CD4-positive, alpha-beta T cell treated with Interferon alpha-2 for 1 hour (primary cell): ENCODE measurements at places on chromosomes 11 and 22.

- DNase-seq, result peak; percentile 62
Observed at GRCh38 chr11:44556735-44557409, 8.6 kb upstream of the CD82 start.

GRCh38 chr11:70019576-70020011 lies 58.5 kb upstream of the ANO1 start:
- no peak for DNase-seq

GRCh38 chr11:57303990-57304579 lies 20.7 kb downstream of the TNKS1BP1 start:
- no peak for DNase-seq

DNA sequence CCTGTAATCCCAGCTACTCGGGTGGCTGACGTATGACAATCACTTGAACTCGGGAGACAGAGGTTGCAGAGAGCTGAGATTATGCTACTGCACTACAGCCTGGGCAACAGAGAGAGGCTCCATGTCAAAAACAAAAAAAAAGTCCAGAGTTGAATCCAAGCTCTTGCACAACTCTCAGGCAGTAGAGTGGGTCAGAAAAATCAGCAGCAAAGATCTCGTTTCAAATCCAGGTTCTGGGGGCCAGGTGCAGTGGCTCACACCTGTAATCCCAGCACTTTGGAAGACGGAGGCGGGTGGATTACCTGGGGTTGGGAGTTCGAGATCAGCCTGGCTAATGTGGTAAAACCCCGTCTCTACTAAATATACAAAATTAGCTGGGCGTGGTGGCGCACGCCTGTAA lies 24.9 kb downstream of the CLPB start:
- no peak for DNase-seq

DNA sequence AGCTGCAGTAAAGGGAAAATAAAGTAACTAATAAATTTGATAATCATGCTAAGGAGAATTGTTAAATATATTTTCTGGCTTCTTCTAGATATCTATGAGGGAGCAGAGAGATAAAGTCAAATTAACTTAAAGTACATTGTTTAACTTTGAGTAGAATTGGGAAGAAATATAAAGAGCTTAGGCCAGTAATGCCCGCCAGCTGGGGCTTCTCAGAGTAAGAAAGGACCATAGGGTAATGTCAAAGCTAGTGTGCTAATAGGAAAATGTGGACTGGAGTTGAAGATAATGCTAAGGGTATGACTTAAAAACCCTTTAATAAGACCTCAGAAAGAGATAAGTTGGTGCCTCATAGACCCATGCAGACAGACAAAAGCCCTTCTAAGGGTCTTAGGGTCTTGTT lies 411.6 kb upstream of the ANO3 start:
- no peak for DNase-seq

DNA sequence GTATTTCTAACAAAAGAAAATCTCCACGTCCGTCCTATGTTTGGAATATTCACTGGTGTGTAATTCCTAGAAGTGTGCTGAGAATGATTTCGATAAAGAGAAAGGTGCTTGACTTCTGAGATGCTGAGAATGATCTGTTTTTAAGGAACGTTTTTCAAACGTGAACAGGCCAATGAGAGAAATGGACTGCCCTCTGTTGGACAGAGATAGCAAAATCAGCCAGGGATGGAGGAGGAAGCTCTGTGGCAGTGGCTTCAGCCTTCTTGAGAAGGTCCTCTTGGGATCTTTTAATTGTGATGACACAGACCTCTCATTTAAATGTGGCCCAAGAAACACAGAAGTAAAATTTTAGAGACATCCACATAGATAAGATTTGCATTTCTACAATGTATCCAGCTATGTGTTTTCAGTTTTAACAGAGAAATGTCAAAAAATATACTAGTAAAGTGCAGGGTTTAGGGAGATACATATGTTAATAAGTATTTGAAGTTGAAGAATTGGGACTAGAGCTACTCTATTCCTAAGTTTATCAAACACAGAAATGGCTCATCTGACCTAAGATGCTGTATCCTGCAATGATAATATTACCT lies 84.0 kb upstream of the RCN1 start:
- no peak for DNase-seq

DNA sequence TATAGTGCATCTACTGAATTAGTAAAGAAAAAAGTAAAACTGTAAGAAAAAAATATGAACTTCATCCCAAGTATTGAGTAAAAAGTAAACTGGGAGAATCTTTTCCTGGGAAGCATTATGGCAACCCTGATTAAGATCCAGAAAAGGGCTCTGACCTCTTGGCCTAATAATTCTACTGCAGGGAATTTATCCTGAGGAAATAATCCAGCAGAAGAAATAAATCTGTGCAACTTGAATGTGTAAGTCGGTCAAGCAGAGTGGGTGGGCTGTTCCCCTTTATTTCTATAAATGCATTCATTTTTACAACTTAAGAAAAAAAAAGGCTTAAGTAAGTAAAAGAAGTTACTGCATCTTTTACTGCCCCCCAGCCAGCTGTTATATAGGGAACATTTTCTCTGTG lies 111.2 kb upstream of the PARVA start:
- DNase-seq, result no peak

GRCh38 chr22:49826603-49827270 lies 936 bp downstream of the BRD1 start:
- DNase-seq, result peak; percentile 33

GRCh38 chr11:2180789-2181370 lies 9.3 kb upstream of the TH start:
- no peak for DNase-seq

DNA sequence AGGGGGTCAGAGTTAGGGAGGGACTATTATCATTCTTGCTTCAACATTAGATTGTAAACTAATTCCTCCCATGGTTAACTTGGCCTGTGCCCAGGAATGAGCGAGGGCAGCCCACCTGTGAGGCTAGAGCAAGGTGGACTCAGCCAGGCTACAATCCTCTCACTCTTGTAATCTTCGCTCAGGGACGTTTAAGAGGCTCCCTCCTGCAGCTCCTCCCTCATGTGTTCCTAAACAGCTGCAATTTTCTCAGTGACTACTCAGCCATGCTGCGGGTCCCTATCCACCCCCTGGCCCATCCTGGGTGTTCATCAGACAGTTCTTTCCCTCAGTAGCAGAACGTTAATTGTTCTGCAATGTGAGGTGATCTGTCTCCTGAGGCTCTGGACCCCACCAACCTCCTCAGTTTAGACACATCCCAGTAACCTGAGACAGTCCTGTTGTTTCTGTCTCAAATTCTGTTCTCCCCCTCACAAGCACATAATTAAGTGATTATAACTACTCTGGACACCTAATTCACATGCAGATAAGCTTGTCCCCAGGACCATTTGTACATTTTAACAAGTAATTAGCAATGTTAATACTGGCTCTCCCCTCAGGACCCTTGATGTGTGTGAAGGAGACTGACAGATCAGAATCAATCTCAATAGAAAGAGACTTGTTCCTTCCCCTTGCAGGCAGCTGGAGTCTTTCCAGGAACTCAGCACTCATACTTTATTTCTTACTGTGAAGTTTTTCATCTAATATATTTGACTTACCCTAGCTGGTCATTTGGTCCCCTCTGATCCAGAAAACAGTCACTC lies 337.2 kb upstream of the B3GAT1 start:
- DNase-seq, result no peak

DNA sequence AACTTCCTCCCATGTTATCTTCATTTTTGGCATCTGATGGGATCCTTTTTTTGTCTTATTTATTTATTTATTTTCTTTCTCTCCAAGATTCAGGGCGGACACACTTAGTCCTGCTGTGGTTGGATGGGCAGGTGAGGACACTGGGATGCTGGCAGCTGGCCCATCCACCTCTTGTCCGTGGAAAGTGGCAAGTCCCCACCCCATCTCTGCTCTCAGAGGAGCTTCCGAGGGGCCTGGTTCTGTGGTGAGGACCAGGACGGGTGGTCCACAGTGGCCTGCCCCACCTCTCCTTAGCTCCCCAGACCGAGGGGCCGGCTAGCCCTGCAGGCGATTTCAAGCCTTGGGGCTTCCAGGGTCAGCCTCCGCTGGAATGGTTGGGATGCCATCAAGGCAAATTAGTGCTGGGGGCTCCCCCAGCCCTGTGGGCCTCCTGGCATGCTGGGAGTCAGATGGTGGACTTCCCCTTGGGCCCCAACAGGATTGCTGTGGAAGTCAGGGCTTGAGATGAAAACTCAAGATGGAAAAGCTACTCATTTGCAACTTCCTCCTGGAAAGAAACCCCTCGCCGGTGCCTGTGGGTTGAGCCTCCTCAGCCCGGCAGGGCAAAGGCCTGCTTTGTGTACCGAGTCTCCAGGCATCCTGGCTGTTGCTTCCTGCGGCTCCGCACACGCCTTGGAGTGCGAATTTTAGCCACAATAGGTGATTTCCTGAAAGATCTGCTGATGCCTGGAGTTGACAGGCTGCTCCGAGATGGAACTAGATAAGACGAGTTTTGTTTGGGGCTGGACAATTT lies 31.2 kb upstream of the LINC01488 start:
- DNase-seq, result no peak

DNA sequence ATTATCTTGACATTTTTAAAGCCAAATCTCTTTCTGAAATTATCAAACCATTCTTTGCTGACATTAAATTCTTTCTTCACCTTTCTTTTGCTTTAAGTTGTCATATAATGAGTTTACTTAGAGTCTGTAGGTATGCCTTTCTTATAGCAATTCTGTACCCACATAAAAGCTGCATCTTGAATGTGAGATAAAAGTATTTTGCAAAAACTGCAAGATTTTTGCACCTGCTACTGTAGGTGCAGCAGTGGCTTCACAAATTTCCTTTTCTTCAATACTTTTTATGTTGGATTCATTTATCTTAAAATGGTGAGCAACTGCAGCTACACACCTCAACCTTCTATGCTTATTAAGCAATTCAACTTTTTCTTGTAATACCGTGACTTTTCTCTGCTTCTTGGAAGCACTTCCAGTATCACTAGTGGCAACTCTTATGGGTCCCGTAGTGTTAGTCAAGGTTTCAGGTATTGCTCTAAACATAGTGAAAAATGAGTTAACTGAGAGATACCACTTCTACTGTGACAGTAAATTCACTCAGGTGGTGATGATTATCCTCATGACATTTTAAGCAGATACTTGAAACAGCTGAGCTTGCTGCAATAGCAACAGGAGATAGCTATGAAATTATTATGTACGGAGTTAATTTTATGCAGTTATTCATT lies 18.8 kb downstream of the ZFP91 start:
- no peak for DNase-seq

DNA sequence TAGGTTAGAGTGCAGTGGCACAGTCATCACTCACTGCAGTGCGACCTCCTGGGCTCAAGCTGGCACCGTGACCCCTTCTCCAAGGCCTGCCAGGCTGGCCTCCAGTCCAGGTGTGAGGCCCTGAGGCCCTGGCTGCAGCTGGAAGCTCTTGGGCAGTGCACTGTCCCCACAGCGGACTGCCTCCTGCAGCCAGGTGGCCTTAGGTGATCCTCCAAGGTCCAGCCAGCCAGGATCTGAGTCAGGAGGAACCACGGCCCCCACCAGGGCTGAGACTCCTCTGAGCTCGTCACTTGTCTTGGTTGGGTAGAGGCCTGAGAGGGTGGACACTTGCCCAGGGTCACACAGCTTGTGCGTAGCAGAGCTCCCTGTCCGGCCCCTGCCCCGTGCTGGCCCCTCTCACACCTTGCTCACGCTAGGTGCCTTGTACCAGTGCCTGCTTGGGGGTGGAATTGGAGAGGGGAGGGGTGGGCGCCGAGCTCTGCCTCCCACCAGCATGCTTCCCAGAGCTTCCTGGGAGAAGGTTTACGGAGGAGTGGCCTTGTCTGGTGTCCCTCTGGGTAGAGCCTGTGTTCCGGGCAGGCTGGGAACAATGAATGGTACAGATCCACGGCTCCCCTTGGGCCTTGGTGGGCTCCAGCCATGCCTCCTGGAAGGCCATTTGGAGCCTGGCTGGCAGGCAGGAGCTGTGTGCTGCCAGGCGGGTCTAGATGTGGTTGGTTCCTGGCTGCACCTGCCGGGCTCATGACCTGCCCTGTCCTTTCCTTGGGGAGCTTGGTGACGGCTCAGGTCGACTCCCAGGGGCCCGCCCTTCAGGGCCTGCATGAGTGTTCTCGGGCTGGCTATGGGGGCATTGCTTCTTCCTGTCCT lies 20.6 kb downstream of the KCNQ1 start:
- no peak for DNase-seq

DNA sequence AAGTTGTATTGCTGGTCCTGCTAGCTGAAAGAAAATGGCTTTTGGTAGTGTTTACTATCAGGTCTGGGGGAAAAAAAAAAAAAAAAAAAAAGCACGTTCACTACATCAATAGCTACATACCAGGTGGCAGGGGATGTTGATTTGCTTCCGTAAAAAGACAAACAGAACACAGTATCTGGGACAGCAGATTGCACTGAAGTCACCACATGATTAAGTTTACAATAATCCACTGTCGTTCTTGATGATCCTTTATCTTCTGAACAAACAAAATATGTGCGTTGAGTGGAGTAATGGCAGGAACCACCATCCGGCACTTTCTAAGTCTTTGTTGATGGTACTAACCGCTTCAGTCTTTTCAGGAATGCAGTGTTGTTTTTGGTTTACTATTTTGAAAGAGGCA lies 48.7 kb downstream of the DDX6 start:
- DNase-seq, result no peak

GRCh38 chr11:69468221-69468620 lies 13.2 kb upstream of the LINC01488 start:
- no peak for DNase-seq

DNA sequence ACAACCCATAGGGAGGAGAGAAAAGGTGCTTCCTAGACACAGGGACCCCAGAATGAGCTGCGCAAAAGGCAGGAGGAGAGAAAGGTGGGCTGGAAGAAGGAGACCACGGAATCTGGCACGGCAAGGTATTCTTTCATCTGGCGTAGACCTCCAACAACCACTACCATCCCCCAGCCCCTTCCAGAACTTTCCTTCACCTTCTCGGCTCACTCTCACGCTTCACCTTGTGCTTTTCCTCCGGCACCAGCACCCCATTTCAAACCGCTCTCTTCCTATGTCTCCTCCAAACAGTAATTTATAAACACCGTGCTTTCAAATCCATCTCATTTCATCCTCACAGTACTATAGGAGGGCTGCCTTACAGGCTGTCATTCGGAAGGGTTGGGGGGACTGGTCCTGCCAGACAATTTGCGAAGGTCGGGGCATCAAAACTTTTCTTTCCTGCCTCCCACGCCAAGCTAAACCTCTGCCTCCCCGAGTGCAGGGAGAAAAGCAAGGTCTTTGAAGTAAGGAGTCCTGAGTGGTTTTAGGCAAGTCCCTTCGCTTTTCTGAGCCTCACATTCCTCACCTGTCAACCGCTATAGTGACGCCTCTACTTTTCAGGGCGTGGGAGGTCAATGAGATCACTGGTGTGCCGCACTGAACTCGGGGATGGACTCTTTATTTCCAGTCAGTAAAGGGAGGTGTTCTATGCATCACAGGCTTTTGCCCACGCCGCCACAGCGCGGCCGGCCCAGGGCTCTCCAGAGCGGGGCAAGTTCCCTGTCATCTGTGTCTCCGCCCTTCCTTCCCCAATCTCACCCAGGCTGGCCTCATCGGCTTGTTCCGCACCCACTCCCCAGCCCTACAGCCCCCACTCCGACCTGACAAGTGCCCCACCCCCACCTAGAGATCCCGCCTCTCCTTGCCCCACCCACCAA lies 800 bp downstream of the KCTD21 start:
- peak; percentile 70 for DNase-seq

- DNase-seq, result no peak
Observed at GRCh38 chr11:12716816-12717215, 42.6 kb downstream of the TEAD1 start.
